ENCODE measurements at places on chromosomes 2 and 18.

- DNase-seq, result no peak
Measured at GRCh38 chr2:42693013-42693615, 70.8 kb downstream of the OXER1 start.

GRCh38 chr2:47485177-47485576 is 82.2 kb downstream of the MSH2 start:
- DNase-seq, result no peak

- DNase-seq, result no peak
Measured at GRCh38 chr18:370751-371608, 103.1 kb upstream of the THOC1 start.

GRCh38 chr2:2827761-2828221 is 496.7 kb upstream of the MYT1L start:
- DNase-seq, result no peak

GRCh38 chr2:28338046-28338817 is 54.4 kb upstream of the FOSL2 start:
- no peak for DNase-seq

DNA sequence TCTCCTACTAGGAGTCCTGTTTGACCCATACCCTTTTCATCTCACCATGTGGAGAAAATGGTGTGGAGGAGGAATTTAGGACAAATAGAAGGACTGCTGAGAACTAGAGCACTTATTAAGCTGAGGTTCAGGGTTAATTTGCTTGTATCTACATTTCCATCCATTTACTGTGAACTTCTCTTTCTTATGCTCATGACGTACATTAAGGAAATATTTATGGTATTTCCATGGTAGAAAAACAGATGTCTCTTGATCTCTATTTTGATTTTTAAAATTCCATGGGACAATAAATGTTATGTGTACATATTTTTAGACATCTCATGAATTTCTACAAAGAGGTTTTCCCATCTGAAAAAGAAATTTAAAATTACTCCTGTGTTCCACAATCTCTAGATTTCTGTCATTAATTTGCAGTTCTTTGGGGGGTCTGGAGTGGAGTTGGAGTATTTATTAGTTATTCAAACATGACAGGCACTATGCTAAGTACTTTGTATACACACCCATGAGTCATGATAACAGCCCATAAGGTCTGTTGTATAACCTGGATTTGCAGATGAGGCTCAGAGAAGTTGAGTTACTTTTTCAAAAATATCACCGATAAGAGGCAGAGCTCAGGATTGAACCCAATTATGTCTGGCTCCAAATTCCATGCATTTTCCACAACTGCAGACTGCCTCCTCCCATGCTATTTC is 112.6 kb downstream of the COPS8 start:
- DNase-seq, result no peak

- no peak for DNase-seq
Measured at GRCh38 chr2:119736021-119736420, 23.7 kb upstream of the PTPN4 start.

DNA sequence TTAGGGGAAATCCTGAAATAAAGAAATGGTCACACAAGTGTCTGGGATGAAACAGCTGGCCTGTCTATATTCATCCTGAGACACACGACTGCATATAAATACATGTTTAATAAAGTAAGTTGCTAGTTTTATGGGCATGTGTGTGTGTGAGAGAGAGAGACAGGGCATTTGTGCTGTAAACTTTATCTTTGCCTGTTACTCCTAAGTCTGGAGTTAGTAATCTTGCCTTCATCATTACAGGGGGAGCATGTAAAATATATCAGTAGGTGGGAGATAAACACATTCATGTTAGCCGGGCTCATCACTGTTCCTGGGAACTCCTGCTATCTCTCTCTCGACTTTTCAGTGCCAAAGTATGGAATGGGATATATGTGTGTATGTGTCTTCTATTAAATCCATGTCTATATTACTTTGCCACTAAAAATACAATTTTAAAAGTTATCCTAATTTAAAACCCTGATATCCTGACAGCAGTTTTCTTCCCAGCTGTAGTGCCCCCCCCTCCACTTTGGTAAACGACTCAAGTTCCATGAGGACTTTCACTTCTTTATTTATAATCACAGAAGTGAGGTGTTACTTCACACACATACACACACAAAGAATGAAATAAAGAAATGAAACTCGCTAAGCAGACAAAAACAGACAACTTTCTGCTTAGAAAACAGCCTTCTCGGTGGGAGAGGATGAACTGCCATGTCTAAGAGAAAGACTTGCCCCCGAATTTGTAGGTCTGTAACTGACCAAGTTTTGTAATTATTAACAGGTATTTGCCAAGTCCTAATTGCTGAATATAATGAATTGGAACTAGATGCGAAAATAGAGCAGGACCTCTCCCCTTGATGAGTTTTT is 947 bp downstream of the ZEB2 start:
- no peak for DNase-seq

GRCh38 chr2:134905168-134905567 is 13.5 kb upstream of the CCNT2 start:
- DNase-seq, result no peak

GRCh38 chr2:211033765-211034164 is 477.4 kb downstream of the CPS1 start:
- no peak for DNase-seq

- no peak for DNase-seq
Measured at GRCh38 chr2:114859726-114860510, 417.5 kb downstream of the DPP10 start.

DNA sequence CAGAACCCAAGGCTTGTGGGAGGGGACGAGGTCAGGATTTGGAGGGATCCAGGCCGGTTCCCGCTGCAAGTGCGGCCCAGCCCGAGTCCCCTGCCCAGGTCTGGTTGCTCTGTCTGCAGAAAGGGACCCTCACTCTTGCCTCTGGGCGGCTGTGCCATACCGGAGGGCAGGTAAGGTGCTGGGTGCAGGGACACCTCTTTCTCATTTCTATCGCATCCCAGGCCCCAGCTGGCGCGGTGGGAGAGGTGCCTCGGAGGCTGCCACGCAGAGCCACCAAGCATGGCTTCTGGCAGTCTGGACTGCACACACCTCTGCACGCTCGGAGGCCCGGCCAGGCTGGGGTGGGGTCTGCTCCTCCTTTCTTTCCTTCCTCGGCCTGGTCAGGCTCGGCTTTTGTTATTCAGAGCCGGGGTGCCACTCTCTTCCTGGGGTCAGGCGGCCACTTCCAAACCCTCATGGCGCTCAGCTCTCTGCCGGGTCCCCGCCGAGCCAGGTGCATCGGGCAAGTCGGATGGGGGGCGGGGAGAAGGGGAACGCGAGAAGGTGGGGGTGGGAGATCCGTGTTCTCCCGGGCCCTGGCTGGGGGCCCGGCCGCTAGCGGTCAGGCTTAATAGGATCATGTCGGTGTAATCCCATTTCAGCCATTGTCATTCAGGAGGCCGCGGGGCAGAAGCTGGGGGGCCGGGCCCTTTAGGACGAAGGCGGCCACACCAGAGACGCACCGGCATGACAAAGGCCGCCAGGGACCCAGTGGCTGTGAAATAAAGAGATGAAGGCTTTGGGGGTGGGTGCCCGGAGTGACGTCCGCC is 9.0 kb downstream of the GBX2 start:
- no peak for DNase-seq

- no peak for DNase-seq
Measured at GRCh38 chr2:197045115-197045514, 118.6 kb upstream of the PGAP1 start.

GRCh38 chr2:205324355-205324754 is 357.9 kb upstream of the NRP2 start:
- DNase-seq, result no peak

- no peak for DNase-seq
Measured at GRCh38 chr2:190150413-190150812, 87.9 kb upstream of the MSTN start.

DNA sequence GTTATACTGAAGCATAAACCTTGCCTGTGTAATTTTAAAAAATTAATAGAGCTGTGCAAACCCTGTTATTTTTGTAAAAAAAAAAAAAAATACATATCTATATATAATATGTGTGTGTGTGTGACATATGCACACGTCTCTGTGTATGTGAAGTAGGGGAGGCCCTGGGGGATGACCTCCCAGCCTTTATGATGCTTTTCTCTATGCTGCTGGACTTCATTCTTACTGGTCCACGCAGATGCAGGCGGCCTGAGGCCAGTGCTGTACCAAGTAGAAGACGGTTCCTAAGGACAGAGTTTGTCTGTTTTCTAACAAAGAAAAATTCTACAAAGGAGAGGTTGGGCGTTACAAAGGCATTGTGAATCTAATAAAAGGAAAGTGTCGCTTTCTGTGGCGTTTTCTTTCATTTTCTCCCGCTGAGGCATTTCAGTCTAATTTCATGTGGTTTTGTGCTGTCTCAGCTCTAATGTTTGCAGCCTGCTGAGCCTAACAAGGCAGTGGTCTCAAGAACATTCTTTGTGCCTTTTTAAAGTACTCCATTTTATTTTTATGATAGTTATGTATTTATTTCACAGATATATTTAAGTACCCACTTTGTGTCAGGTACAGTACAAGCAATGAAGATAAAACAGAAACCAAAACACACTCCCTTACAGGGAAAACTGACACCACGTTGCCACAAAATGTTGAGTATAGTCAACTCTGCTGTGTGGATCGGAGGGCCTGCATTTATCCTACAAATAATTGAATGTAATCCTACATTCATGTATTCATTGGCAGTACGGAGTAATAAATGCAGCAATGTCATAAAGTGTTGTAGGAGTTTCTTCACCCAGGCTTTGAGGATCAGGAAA is 118.0 kb downstream of the RAB3GAP1 start:
- DNase-seq, result no peak

GRCh38 chr2:10480359-10480949 is 32.3 kb upstream of the ODC1 start:
- no peak for DNase-seq

DNA sequence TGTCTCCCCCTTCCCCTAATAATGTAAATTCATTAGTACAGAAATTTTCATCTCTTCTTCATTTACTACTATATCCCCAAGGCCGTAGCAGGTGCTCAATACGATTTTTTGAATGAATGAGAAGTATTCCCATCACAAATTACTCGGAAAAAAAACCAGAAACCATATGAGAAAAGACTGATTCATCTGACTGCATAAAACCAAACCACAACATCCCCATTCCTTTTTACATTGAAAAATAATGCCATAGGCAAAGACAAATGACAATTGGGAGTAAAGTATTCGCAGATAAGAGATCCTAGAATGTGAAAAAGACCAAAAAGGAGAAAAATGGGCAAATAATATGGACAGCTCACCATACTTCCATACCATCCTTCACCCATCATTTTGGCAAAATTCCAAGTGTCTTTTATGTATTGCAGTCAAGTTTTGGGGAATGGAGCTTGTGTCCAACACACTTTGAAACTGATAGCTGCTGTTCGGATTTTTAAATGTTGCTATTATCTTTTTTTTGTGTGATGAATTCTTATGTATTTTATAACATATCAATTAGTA is 1.5 kb downstream of the ZC3H8 start:
- no peak for DNase-seq

- DNase-seq, result no peak
Measured at GRCh38 chr2:112646791-112647689, 1.3 kb downstream of the SLC20A1 start.

DNA sequence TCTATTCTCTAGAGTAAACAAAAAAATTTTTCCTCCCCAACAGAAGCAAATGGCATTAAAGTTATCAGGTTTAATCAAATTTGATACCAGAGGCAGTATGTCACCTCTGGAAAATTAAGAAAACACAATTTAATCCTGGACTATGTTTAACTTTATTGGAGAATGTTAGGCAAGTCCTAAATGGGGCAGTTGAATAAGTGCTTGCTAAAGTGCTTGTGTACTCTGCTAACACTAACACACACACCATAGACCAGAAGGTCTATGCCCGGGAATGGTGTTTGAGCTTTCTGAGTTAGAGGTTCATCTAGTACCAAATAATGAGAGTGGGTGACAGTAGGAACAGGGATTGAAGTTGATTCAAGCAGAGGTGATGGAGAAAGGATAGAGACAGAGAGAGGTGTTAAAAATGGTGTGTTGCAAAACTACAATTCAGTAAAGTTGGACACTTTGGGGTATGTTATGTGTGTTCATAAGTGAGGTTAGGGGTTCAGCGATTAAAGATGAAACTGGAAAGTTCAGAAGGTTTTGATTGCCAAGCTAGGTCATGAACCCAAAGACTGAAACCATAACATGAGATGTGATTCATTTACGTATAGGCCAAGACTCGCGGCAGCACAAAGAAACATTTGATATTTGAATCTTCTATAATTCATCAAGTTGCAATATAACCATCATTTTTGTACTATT is 40.5 kb upstream of the PEX13 start:
- no peak for DNase-seq

DNA sequence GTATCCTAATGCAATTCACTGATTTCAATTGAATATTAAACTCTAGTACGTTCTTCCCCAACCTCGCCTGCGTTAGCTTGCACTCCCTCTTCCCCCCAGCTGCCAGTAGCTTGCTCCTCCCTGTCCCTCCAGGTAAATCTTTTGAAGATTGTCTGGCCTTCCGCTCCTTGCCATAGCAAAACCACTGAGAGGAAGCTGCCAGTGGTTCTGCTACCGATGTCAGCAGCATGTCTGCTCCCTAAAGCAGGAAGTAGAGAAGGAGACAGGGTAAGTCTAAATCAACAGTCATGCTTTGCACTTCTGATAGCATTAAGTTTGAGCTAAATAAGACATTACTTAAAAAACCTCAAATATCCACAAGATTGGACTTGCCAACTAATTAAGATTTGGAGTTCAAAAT is 89.1 kb downstream of the SCN2A start:
- DNase-seq, result no peak

DNA sequence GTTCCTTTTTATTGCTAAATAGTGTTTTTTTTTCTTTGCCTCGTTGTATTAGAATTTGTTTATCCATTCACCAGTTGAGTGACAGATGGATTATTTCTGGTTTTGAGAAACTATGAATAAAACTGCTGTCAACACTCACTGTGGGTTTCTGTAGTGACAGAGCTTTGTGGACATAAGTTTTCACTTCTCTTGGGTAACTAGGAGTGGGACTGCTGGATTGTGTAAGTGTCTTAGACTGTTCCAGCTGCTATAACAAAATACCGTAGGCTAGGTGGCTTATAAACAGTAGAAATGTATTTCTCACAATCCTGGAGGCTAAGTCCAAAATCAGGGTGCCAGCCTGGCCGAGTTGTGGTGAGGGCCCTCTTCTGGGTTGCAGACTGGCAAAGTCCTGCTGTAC is 71.9 kb downstream of the TNFRSF11A start:
- no peak for DNase-seq
